CD4-positive, alpha-beta T cell treated with Interleukin-15 for 1 hour (primary cell): ENCODE measurements at places on chromosomes 11 and 22.
A peak's percentile ranks its signal among the peaks of the same experiment; 100 is the strongest.

GRCh38 chr11:108137212-108137611 is 15.8 kb downstream of the ACAT1 start:
- no peak for DNase-seq

DNA sequence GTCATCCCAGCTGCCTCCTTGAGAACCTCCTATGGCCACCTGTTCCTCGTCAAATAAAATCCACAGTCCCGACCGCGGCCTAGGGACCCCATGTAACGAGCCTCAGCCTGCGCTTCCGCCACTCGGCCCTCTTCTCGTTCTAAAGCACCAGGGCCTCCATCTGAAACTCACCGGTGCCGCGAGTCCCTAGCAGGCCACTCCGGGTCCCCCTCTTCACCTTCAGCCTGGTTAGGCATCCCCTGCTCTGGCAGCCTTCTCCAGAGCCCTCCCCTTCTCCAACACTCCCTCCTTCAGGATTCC is 2.4 kb upstream of the SSTR3 start:
- peak; percentile 3 for DNase-seq

DNA sequence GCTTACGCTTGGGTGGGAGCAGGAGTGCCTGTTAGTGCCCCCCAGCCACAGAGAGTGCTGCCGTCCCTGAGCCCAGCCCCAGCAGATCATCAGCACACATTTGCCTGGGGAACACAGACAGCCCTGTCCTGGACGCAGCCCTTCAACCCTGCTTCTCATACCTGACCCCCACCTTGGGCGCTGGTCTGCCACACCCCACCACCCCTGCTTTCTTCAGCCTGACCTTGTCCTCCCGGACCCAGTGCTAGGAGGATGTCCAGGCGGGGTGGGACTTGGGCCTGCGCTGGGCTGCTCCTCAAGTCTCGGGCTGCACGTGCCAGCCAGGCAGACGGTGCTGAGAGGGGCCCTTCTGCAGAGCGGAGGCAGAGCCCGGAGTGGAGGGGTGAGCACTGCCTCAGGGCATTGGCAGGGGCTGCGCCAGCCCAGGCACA is 119.2 kb downstream of the KCNQ1OT1 start:
- peak; percentile 14 for DNase-seq

GRCh38 chr11:1733009-1733715 is 17.2 kb downstream of the IFITM10 start:
- DNase-seq: no peak

DNA sequence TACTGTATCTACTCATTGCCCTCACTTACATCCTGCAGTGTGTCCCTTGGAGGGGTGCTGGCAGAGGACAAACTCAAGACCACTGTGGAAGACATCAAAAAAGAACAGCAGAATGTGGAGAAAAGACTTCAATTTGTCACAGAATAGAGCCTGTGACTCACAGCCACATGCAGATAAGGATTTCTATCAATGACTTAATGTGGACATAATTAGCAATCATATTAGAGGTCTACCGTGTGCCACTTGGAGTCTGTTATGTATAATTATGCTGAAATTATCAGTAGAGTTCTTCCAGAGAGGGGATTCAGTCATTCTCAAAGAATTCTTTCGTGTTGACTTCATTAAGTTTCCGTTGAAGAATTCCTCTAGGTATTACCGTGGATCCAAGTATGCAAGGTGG is 473.5 kb downstream of the MIAT start:
- no peak for DNase-seq

- no peak for DNase-seq
Observed at GRCh38 chr22:35761037-35761436, 43.4 kb downstream of the APOL5 start.

DNA sequence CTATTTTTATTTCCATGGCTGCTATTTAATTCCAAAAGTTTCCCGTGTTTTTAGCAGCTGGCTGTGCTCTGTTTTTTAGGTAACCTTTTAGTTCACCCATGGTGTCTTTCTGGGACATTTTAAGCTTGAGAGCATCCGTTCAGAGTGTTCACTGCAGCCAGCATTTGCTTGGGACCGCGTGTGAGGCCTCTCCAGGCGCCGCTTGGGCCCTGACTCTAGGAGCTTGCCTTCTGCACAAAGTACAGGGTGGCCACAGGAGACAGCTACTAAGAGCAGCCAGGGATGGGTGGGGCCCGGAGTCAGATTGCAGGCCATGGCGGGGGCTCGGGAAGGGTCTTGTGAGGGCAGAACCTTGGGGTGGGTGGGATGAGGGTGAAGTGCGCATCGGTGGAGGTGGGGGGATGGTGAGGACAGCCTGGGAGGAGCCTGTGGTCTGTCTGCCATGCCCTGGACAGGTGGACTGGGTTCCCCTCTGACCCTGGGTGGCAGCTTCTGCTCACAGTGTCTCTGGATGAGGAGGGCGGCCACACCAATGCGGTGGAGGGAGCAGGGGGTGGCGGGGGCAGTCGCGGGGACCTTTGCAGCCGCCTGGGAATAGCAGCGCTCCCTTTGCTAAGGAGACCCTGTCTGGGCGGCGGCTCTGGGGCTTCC is 288.1 kb downstream of the TBC1D22A start:
- no peak for DNase-seq

DNA sequence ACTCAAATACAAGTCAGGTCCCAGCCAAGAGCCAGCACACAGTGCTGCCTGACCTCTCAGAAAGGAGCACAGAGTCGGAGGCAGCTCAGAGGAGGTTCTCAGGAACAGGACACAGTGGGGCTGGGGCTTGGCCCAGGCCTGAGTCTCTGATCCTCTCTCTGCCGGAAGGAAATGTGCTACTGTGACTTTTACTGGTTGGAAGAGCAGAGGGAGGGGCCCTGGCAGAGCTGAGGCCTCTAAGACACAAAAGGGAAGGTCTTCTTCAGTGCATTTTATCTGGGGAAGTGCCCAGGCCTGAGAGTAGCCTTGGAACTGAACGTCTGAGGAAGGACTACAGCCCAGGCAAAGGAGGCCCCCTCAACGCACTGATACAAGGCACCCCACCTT is 16.2 kb upstream of the CASTOR1 start:
- peak; percentile 71 for DNase-seq

DNA sequence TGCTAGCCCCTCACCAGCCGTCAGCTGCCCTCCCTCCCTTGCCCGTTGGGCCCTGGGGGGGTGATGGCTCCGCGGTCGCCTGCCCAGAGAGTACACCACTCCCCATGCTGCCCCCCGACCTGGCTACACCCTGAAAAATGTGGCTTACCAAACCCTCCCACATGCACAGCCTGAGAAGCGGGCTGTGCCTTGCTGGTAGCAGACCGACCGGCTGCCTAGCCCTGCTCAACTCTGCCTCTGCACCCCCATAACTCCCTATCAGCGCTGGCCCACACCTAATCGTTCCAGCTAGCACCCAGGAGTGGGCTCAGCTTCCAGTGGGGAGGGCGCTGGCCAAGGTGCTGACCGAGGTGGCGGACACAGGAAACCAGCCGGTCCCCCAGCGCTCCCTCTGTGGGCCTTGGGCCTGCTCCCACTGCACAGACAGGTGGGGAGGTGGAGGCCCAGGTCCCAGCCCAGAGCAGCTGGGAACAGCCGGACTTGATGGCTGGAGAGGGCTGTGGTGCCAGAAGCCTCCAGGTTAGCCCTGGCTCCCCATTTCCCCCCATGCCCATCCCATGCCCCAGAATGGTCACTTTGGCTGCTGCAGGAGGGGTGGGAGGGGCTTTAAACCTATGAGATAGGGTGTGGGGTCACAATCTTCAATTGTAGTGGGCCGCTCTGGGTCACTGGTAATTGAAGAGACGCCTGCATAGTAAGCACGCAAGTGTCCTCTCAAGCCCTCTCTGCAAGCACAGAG is 32.1 kb upstream of the PRODH start:
- DNase-seq: no peak

- no peak for DNase-seq
Observed at GRCh38 chr11:94897330-94897768, 76.0 kb downstream of the CWC15 start.

GRCh38 chr11:96481204-96481603 is 91.4 kb downstream of the JRKL start:
- no peak for DNase-seq
